ENCODE measurements at places on chromosomes 13 and 19.

- DNase-seq, result no peak
Measured at GRCh38 chr19:42191330-42191729, 26.1 kb downstream of the DEDD2 start.

DNA sequence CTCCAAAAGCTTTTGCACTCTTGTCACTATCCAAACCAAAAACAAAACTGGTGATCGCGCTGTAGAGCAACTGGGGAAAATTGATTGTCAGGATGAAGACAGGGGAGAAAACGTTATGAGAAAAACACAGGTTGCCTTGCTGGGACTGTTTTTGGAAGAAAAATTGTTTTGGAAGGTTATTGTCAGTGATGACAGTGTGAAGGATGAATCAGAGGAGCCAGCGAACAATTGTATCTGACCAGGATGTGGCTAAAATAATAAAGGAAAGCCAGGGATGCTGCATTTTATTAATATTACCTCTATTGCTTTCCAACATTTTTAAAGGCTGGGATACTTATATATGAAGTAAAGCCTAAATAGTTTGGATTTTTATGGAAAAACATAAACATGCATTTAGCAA, 334.0 kb downstream of the SPRY2 start:
- DNase-seq, result no peak

DNA sequence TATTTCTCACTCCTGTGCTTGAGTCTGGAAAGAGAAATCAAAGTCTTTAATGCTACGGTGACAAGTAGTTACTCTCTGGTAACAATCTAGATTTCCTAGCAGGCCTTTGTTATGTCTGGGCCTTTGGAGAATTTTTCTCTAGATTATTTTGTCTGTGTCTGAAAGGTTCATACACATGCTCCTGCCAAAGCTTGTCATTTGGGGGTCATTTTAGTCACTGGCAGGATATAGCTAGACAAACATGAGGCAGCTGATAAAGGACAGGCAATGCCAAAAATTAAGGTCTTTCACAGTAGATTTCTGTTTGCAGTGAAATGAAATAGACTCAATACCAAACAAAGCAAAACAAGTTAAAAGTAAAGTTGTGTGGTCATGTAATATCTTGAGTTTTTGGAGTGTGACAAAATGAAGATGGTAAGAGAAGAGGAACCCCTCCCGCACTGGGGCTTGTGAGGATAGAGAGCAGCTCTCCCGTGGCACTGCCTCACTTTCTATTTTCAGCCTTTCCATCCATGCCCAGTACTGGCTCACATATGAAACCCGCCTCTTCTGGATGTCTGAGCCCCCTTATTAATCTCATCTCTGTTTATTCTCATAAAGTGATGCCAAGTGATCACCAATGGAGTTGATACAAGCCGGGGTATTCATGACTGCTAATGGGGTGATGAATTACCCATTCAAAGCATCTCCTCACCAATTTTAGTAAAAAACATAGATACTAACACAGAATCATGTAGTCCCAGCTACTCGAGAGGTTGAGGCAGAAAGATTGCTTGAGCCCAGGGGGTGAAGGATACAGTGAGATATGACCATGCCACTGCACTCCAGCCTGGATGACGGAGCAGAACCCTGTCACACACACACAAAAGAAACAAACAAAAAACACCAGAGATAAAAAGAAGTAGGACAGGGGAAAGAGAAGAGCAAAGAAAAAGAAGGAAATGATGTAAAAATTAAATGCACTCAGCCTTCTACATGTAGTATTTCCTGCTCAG, 389.3 kb downstream of the FGF14 start:
- DNase-seq, result no peak

DNA sequence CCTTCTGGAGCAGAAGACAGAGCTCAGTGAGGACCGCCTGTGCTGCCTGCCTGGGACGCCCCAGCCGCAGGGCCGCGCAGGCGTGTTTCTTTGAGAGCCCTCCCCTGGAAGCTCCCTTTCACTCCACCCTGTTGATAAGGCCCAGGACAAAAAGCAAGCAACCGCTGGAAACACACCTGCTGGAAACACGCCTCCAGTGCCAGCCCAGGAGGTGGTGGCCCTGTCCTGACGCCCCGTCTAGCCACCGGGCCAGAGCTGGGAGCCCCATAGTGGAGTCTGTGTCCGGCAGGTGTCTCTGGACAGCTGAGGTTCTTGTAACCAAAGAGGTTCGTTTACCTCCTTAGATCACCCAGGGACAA, 173.8 kb downstream of the KATNAL1 start:
- DNase-seq, result no peak

GRCh38 chr19:33641261-33641660, 19.5 kb downstream of the CHST8 start:
- DNase-seq, result no peak

GRCh38 chr19:44592451-44592890, 20.9 kb upstream of the IGSF23 start:
- DNase-seq, result peak; percentile 80

DNA sequence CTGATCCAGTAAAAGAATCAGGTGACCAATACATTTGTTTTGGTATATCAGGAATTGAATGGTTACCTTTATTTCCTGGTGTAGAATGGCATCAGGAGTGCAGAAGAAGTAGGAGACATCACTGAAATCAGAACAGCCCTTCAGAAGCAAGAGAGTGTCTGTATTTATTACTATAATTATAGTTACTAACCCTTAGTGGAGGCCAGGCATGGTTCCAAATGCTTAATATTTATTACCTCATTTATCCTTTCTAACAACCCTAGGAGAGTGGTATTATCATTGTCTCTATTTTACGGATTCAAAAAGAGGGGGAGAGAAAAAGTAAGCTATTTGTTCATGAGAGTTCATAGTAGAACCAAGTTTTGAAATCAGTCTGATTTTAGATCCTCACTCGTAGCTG, 1292.9 kb downstream of the PCDH9 start:
- no peak for DNase-seq

- DNase-seq, result no peak
Measured at GRCh38 chr13:75194717-75195462, 287.1 kb downstream of the TBC1D4 start.

DNA sequence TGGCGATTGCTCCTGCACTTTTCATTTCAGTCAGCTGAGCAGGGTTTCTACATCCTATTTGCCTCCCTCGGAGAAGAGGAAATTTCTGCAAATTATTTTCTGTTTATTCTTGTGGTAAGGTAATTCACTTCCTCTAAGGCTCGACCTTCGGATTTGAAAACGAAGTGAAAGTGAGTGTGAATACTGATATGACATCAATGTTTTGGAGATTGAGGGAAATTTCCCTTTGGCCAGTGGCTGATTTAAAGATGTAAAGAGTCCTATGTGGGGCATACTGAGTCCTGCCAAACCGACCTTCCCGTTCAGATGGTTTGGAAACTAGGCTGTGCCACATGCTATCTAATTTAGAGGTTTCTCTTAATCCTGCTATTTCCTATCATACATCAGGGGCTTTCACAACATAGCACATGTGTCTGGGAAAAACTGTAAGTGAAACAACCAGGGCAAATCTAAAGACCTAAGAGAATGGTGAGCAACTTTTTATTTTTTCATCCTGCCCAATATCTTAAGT, 112.3 kb downstream of the POSTN start:
- DNase-seq, result no peak

- DNase-seq, result peak; percentile 30
Measured at GRCh38 chr13:59269476-59269875, 894.3 kb downstream of the DIAPH3 start.

DNA sequence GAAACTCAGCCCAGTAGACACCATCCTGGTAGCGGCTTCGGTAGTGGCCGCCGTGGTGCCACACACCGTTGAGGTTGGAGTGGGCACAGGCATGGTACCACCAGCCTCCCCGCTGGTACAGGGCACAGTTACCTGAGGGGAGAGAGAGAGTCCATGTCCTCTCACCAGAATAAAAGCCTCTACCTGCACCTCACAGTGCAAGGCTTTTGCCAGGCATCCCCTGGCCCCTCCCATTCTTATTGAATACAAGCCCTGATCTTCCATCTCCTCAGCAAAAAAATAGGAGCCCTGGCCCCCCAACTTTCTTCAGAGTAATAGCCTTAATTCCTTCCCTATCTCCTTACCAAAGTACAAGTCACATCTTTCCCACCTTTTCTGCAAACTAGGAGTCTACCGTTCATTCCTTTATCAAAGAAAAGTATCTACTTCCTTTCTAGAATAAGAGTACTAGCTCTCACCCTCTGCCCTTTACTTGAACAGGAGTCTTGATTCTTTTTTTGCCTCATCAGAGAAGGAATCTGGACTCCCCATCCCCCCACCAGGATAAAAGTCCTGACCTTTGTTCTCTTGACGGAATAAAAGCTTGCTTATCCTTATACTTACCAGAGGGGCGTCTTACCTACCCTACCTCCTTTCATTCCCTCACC, 6.7 kb downstream of the SHFL start:
- DNase-seq, result no peak

- peak; percentile 83 for DNase-seq
Measured at GRCh38 chr13:59384154-59384553, 779.6 kb downstream of the DIAPH3 start.

- DNase-seq, result peak; percentile 92
Measured at GRCh38 chr19:53195265-53195903, 2.2 kb upstream of the ZNF665 start.

DNA sequence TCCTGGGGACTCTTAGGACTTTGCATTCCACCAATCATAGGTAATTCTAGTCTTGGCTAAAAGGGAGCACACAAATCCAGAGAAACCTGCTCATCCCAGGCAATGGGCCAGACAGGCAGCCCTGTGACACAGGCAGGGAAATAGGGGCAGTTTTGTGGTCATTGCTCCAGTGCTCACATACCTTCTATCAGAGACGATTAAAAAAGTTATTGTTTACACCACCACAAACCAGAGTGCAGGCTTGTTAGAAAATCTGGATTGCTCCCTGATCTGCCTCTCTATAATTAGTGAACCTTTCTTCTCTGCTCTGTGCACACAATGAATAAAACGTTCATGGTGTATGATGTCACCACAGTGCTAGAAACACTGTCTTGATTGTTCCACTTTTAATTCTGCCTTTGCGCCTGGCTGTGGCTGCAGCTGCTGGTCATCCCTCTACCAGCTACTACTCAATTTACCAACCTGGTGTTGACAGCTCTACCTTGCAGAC, 121.6 kb upstream of the SPATA13 start:
- DNase-seq, result no peak

DNA sequence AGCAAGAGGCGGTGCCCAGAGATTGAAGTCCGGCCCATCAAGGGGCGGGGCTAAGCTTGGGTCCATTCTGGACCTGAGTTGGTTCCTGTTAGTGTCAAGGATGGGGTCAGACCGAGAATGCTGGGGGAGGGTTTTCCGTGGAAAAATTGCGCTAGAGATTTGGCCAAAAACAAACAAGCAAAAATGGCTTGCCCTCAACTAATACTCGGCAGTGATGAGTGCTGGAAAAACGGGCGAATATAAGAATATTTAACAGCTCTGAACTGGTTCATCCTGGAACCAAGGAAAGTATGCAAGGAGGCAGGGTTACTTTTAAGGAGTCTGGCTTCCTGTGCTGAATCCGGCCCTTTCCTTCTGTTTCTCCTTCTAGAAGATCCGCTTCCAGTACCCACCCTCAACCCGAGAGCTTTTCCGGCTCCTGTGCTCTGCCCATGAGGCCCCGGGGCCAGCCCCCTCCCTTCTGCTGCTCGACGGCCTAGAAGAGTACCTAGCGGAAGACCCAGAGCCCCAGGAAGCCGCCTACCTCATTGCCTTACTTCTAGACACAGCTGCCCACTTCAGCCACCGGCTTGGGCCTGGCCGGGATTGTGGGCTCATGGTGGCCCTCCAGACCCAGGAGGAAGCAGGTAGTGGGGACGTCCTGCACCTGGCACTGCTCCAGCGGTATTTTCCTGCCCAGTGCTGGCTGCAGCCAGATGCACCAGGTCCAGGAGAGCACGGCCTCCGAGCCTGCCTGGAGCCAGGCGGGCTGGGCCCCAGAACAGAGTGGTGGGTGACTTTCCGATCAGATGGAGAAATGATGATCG, 880 bp downstream of the SWSAP1 start:
- peak; percentile 72 for DNase-seq

DNA sequence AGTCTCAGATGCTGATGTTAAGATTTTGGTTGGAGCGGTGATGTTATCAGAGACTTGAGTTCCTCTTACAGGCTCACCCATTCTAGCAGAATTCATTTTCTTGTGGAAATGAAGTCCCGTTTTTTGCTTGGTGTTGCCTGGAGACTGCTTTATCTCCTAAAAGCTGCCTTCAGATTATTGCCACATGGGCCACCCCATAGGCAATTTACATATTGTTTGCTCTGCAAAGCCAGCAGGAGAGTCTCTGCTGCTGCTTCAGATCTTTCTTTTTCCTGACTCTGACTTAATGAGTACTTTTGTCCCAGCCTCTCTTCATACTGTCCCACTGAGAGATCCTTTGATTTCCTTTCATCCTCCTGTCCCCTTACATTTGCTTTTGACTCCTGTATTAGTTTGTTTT, 114.6 kb downstream of the TDRD3 start:
- DNase-seq, result peak; percentile 45

DNA sequence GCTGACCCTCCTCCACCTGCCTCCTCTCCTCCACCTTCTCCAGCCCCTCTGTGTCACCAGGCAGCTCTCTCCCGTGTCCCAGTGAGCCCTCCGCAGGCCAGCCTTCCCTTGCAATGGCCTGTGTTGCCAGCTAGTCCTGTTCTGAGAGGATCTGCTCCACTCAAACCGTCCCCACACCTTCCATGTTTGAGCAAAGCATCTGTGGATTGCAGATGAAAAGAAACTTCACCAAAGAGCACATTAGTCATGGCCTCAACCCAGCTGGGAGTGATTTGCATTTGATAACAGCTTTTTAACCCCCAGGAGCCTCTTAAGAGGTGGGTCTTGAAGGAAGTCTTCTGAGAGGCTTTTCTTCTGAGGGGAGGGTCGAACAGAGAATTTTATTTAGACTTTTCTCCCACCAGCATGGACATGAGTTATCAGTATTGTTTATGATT, 72.8 kb downstream of the COL4A2 start:
- peak; percentile 89 for DNase-seq

DNA sequence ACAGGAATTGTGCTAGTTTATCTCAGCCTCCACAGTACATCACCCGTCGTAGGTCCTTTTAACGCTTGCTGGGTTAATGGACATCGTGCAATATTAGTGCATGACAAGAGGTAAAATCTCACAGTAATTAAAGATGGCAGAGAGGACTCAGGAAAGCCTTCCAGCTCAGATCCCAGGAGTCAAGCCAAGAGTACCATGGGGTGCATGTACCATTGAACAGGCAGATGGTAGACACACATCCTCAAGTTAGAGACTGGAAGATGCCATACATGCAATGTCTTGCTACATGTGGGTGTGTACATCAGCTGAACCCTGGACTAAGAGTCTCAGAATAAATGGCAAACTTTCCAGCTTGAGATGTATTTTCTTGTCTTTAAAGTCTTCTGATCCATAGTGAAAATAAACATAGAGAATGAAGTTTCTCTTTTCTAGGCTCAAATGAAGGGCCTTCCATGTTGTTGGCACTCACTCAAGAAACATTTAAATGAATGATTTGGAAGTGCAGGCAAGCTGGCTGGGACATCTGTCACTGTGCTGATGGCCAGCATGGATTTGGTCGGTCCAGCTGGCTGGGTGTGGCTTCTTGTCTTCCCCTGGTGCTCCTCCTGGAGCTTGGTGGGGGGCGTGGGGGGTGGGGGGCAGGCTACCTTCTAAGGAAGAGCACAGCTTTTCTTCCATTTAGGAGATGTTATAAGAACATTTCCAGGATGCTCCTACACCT, 290.9 kb upstream of the MAB21L1 start:
- no peak for DNase-seq

GRCh38 chr13:113962386-113962785, 11.5 kb downstream of the C13orf46 start:
- no peak for DNase-seq

- DNase-seq, result no peak
Measured at GRCh38 chr13:104595511-104595910, 1529.3 kb upstream of the SLC10A2 start.

- DNase-seq, result no peak
Measured at GRCh38 chr13:78832461-78832860, 173.5 kb upstream of the OBI1 start.
